ENCODE measurements at places on chromosomes 1 and 21.

GRCh38 chr1:151534662-151535278, 5.3 kb upstream of the TUFT1 start:
- peak; percentile 71 for DNase-seq

DNA sequence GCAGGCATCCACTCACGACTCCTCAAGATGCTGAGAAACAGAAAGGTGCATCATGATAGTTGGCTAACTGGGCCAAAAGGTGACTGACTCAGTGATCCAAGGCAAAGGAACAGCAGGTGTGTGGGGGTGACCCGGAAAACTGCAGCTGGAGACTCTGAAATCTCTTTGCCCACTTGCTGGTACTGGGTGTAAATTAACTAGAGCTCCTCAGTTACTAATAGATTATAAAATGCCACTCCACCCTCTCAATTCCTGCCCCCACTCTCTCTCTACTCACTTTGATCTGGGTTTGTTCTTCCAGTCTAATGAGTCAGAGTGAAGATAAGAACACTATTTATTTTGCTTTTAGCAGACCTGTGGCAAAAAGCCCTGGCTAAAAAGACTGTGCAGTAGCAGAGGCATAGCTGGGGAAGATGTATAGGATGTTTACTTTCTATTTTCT, 7.2 kb upstream of the PIGC start:
- no peak for DNase-seq

- DNase-seq, result no peak
These were observed 514.4 kb upstream of the B3GALT2 start for GRCh38 chr1:193700710-193701355.

DNA sequence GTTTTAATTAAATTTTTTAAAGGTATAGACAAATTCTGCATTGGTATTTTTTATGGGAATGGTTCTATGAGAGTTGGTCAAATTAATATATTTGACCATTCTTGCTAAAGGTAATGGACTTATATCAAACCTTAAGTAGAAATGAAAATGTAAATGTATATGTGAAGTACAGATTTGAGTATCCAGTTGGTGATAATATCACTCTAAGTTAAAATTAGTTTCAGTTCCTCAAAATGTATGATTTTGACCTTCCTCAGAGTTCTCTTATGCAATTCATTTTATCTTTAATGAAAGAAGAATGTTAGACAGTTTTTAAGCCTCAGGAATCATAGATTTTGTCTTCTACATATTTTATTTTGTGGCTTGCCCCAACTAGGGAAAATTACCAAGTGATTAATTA, 1291.5 kb upstream of the B3GALT2 start:
- DNase-seq, result no peak

GRCh38 chr1:79726321-79726720, 719.8 kb upstream of the ADGRL4 start:
- DNase-seq, result no peak

- DNase-seq, result no peak
These were observed 92.9 kb downstream of the PTPRU start for GRCh38 chr1:29329022-29329775.

DNA sequence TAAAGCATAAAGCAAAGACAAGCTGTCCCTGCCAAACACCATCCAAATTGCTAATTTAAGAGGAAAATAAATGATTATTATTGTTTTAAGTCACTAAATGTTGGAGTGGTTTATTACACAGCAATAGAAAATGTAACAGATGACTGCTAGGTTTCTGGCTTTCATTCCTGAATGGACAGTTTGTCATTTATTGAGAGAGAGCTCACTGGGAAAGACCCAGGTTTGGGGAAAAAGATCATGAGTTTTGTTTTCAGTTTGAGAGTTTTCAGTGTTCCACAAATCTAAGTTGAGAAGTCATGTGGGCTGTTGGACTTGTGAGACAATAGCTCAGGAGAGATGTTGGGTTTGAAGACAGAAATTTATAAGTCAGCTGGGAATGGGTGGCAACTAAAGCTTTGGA, 5.4 kb downstream of the GPA33 start:
- DNase-seq, result no peak

- no peak for DNase-seq
These were observed 27.1 kb upstream of the PLXNA2 start for GRCh38 chr1:208271236-208271635.

- DNase-seq, result no peak
These were observed 9.5 kb upstream of the HPDL start for GRCh38 chr1:45317166-45317565.

GRCh38 chr21:19326531-19327319, 923.1 kb upstream of the TMPRSS15 start:
- no peak for DNase-seq

GRCh38 chr1:7621334-7622219, 149.5 kb upstream of the VAMP3 start:
- no peak for DNase-seq

DNA sequence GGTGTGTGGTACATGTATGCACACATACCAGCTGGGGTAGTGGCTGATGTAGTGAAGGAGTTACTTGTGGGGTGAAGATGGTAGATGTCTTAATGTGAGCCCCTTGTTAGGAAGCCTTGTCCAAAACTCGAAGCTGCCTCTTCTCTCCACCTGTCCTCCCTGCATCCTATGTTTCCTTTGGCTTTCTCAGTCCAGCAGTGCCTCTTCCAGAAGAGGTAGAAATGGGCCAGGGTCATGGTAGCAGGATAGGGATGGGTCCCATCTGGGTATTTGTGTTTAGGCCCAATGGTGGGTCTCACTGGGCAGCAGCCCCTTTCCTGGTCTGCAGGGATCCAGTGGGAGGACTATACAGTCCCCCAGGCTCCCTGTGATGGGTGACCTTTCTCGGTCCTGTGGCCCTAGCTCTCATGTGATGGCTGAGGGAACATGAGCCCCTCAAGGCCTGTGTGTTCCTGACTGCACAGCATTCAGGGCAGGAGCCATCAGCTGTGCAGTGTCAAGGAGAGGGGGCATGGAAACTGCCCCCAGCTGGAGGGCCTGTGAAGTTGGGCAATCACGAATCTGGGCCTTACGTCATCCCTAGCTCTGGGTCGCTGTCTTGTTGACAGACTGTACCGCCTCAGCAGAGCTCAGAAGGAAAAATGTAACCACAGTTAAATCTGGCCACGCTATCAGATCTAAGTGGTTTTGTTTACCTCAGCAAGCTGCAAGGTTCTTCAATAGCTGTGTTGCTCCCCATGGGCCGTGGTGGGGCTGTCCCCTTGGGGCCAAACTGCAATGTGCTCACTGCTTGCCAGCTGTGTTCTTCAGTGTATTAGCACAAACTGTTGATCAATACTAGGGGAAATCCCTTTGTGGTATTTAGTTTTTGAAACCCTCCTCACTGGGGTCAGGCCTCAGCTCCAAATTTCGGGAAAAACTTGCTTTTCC, 82.7 kb downstream of the NOS1AP start:
- no peak for DNase-seq

DNA sequence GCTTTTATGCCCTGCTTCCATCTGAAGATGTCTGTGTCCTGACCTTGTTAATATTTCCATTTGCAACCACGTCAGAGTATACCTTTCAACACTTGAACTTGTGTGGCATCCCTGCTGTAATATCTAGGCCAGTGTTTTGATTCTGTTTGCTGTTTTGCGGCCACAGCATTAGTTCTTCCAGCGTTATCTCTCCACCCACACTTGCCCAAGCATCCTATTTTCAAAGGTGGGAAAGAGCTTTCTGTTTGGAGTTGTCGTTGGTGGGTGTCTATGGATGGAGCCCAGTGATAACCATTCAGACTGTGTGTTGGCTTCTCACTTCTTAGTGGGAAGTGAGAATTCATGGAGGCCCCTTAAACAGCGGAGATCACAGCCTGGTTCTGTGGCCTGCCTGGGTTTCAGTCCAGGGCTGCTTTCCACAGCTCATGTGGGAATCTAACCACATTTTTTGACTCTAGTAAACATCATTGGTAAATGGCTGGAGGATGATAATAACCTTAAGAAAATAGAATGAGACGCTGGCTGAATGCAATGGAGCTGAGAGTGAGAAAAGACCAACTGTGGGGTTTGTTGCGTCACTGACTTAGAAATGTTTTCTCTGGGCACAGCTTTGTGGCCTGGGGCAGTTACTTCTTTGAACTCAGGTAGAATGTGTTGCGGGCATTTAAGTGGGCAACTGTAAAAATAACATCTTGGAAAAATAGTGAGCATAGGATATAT, 7.6 kb downstream of the TENT5C start:
- DNase-seq, result peak; percentile 14

GRCh38 chr1:61692155-61692800, 32.7 kb downstream of the TM2D1 start:
- DNase-seq, result no peak

GRCh38 chr21:35952651-35953340, 107.5 kb downstream of the SETD4 start:
- no peak for DNase-seq

- no peak for DNase-seq
These were observed 50.5 kb upstream of the DMRTB1 start for GRCh38 chr1:53408755-53409129.

DNA sequence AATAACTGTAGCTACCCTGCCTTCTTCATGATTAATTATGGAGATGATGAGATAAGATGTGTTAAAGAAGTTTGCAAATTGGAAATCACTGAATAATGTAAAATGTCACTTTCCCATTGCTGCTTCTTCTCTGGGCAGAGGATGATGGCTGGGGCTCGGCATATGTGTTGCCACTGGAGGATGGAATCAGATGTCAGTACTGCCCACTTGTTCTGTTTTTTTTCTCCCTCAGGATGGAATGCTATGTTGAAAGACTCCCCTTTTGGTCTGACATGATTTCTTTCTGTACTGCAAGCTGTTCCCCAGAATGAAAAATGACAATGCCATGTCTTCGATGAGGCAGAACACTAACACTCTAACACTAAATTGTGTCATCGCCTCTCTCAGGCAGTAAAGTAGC, 373.9 kb upstream of the SPAG17 start:
- DNase-seq, result no peak

- no peak for DNase-seq
These were observed 18.8 kb upstream of the CEP85 start for GRCh38 chr1:26215246-26215645.
